ENCODE measurements at places on chromosomes 4 and X.
A peak's percentile ranks its signal among the peaks of the same experiment; 100 is the strongest.

GRCh38 chrX:41288641-41289040 is 45.3 kb upstream of the DDX3X start:
- no peak for DNase-seq

GRCh38 chr4:6754481-6755087 is 27.9 kb upstream of the KIAA0232 start:
- DNase-seq, result no peak

DNA sequence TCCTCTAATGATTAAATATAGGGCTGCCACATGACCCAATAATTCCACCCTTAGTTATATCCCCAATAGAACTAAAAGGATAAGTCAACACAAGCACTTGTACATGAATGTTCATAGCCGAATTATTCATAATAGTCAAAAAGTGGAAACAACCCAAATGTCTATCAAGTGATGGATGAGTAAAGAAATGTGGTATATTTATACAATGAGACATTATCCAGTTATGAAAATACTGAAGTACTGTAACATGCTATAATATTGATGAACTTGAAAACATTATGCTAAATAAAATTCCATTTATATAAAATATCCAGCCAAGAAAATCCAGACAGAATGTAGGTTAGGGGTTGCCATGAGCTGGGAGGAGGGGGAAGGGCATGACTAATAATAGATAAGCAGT is 436.7 kb upstream of the AADAT start:
- no peak for DNase-seq

- DNase-seq, result no peak
Measured at GRCh38 chr4:49217492-49217891, 231.4 kb downstream of the CWH43 start.

DNA sequence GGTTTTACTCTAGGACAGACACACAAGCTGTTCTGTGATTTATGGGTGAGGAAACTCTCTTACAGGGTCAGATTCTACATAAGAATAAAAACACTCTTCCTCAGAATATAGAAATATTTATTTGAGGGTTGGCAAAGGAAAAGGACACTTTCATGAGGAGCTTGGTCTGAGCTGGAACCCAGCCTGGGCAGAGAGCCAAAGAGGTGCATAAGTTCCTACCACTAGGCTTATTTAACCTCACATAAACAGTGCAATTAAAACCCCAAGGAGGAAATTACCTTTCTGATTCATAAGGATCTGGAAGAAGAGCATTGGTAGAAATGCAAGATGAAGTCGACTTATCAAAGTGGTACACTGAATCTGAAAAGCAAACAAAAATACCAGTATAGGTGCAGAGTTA is 32.9 kb downstream of the SETD7 start:
- DNase-seq, result peak; percentile 24

DNA sequence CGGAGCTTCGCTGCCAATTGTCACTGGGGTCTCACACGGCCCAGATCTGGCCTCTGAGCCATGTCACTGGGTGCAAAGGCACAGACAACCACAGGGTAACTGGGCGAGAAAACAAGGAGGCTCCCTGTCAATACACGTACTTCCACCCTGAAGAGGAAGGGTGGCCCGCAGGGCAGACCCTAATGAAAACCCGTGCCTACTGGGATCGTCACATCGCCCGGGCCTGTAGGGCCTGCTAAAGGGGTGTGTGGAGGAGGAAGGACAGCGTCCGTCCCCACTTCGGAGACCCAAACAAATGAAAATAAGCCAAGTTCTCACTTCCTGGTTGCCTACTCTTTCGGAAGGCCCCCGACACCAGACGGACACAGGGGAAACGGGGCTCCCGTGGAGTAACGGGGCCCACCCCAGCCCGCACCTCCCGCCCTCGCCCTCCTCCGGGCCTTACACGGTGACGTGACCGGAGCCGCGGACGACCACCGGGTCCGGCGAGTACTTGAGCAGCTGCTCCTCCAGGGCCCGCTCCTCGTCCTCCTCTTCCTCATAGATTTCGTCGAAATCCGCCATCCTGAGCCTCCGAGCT is 578 bp downstream of the CHIC2 start:
- peak; percentile 43 for DNase-seq

DNA sequence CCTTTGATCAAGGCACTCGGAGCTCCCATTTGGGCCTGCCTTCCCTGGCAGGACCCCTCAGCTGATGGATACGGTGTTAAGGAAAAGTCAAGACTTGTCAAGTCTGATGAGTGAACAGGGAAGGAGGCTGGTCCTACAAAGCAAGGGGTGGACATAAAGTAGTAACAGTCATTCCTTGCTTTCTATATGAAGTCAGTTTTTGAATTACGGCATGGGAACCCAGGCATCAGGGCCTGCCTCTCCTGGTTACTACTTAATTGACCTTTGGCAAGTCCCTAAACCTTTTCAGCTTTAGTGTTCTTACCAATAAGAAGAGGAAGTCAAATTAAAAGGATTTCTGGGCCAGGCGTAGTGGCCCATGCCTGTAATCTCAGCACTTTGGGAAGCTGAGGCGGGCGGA is 7.0 kb downstream of the CHST7 start:
- no peak for DNase-seq

GRCh38 chrX:1412551-1413161 is 20.7 kb upstream of the SLC25A6 start:
- no peak for DNase-seq

GRCh38 chr4:72352711-72353110 is 216.3 kb downstream of the ADAMTS3 start:
- DNase-seq, result peak; percentile 81

DNA sequence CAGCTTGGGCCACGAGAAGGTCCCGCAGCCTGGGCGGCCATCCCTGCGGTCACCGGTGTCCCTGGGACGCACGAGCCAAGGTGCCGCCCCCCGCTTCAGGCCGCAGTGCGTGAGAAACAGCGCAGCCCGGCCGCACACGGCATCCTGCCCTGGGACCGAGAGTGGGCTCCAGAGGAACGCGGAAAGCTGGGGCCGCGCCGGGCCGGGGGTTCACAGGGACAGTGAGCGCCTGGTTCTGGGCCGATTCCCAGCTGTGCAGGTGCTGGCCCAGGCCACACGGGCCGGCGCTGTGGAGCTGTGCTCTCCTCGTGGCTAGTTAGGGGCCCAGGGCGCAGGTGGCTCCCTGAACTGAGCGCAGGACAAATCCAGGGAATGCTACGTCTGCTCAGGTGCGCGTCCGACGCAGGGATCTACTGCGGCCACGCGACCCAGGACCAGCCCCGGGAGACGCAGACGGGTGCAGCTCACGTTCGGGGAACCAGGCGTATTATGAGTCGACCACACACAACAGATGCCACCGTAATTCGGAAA is 25.8 kb upstream of the GTPBP6 start:
- no peak for DNase-seq

GRCh38 chr4:184924516-184924915 is 93.8 kb upstream of the HELT start:
- no peak for DNase-seq

GRCh38 chrX:1465286-1466231 is 12.8 kb upstream of the ASMTL start:
- no peak for DNase-seq

DNA sequence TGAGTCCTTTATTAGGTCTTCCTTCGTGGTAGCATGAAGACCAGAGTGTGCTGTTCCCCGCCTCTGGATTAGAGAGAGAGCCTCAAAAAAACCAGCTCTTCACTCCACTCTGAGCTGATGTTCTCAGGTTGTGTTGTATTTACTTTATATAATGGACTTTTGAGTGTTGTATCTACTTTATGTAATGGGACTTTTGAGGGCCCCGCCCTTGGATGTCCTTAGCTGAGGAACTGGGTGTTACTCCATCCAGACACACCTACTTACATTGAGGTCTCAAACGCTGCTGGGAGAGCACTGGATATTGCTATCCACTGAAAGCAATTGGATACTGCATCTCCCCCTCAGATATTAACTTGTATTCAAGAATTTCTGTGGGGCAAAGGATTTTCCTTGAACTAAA is 28.2 kb downstream of the ATP8A1 start:
- DNase-seq, result no peak

- DNase-seq, result peak; percentile 30
Measured at GRCh38 chr4:3201718-3202702, 46.9 kb upstream of the MSANTD1 start.
